Panc1 (cell line): ENCODE measurements at places on chromosomes 3 and 15.

DNA sequence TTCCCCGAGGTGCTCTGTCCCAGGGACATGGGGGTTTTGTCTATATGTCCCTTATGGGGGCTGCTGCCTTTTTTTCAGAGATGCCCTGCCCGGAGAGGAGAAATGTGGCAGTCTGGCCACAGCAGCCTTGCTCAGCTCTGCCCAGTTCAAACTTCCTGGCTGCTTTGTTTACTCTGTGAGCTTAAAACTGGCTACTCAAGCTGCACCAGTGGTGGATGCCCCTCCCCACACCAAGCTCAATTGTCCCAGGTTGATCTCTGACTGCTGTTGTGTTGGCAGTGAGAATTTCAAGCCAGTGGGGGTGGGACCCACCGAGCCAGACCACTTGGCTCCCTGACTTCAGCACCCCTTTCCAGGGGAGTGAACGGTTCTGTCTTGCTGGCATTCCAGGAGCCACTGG, 188.9 kb downstream of the STXBP5L start:
- no peak for DNase-seq

- no peak for DNase-seq
Measured at GRCh38 chr3:13045904-13046568, 27.2 kb downstream of the IQSEC1 start.

DNA sequence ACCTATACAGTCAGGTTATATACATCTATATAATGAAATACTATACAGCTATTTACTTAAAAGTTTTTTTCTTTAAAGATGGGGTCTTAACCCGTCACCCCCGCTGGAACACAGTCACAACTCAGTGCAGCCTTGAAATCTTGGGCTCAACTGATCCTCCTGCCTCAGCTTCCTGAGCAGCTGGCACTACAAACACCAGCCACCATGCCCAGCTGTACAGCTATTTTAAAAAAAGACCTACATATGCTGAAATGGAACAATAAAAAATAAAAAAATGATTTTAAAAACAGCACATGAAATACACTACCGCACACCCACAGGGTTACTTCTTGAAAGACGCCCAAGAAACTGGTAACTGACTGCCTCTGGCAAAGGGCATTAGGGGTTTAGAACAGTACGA, 3.8 kb downstream of the NCBP2 start:
- no peak for DNase-seq

- DNase-seq: no peak
Measured at GRCh38 chr15:76986743-76987142, 8.2 kb upstream of the PSTPIP1 start.

- DNase-seq: no peak
Measured at GRCh38 chr15:98706986-98707385, 58.6 kb downstream of the IGF1R start.

- no peak for DNase-seq
Measured at GRCh38 chr3:28326458-28326926, 22.0 kb upstream of the ZCWPW2 start.

DNA sequence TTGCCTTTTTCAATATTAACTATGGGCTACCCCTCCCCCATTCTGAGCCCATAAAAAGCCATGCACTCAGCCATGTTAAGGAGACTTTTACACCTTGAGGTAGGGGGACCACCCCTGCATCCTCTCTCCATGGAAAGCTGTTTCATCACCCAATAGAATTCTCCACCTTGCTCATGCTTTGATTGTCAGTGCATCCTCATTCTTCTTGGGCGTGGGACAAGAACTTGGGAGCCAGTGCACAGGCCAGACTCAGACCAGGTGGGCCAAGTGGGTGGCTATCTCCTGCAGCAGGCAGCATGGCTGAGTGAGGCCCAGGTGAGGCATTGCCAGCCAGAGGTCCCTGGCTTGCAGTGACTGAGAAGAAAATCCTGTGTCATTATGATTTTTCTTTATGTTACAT, 357.4 kb upstream of the CDIN1 start:
- DNase-seq: no peak

DNA sequence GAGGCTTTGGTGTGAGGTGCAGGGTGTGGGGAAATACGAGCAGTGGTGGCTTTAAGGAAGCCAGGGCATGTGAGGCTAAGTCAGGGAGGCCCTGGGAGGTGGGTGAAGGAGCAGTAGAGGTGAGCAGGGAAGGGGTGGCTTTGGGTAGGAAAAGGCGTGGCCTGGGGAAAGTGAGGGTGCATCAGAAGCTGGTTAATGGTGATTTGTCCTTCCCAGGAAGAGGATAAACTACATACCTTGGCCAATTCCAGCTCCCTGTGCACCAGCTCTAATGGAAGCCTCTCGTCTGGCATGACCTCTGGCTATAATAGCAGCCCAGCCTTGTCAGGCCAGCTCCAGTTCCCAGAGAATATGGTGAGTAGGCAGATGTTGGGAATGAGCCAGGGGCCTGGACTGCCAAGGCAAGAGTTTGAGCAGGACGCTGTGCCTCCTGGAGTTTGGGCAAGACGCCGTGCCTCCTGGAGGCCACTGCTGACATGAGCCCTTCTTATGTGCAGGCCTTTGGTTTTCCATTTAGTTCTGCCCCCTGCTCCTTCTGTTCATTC, 41.3 kb downstream of the CDAN1 start:
- no peak for DNase-seq
